ENCODE measurements at places on chromosomes 2 and 18.

DNA sequence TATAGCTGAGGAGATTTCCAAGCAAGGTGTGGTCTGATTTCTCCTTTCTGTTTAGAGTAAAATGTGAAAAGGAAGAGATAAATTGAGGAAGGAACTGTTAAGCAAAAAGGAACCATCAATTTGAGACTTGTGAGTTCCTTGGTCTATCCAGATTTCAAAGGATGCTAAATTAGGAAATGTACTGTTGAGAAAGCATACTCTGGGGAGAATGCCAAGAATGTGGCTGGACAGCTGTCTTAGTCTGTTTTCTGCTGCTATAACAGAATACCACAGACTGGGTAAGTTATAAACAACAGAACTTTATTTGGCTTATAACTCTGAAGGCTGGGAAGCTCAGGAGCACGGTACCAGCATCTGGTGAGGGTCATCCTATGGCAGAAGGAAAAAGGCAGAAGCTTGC lies 1097.2 kb downstream of the TDRD15 start:
- DNase-seq: no peak

- no peak for DNase-seq
These were observed 5.5 kb downstream of the C2orf81 start for GRCh38 chr2:74415762-74416395.

GRCh38 chr2:32485399-32485798 lies 128.6 kb downstream of the BIRC6 start:
- DNase-seq: no peak

GRCh38 chr2:26316041-26316440 lies 29.9 kb upstream of the SELENOI start:
- DNase-seq: no peak

DNA sequence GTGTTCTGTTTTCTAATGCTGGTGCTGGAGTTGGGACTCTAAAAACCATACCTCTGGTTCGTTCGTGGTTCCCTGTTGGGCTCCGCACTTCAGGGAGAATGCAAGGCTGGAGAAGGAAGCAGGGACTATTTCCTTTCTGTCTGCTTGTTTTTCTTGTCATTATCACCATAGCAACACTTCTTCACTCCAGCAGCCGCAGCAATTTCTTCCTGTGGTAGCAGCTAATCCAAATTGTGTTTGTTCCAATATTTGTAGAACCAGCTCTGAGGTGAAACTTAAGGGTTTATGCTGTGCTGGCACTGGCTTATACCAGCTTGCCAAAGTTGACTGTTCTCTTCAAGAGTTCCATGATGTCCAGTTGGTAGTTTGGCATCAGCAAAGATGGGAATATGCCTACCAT lies 301.4 kb upstream of the SYT4 start:
- no peak for DNase-seq

GRCh38 chr2:212441141-212441540 lies 97.5 kb downstream of the ERBB4 start:
- DNase-seq: no peak

- no peak for DNase-seq
These were observed 143.4 kb upstream of the CYP26B1 start for GRCh38 chr2:72291059-72291458.

- DNase-seq: no peak
These were observed 3.8 kb downstream of the MATN3 start for GRCh38 chr2:20008703-20009102.

GRCh38 chr2:74178211-74179062 lies at the start of gene MOB1A:
MOB1A (minus strand) TSS chr2:74178879; CDS start chr2:74178674, 205 bp downstream.
- peak; percentile 96 for DNase-seq

DNA sequence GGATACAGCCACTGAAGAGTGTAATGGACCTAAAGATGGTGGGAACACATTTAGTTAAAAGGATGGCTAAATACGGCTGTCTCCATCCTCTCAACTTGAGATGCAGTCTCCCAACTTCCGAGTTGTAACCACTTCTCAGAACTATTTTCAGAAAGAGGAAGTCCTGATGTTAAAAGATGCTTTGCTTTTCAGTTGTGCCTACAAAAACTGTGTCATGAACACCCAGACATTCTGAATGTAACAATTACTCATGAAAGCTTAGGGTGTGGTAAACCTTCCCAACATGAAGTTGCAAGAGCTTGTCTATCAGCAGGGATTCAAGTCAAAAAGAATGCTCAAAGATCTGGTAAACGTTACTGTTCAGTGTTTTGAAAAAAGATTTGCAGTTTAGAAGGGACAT lies 147.9 kb downstream of the DOCK10 start:
- no peak for DNase-seq

- DNase-seq: no peak
These were observed 113.5 kb downstream of the EFEMP1 start for GRCh38 chr2:55809875-55810621.
